ENCODE measurements at places on chromosomes 5 and 9.

GRCh38 chr5:102663749-102664530 lies 91.2 kb upstream of the PAM start:
- DNase-seq: no peak

GRCh38 chr9:100228352-100228869 lies 124.3 kb downstream of the TEX10 start:
- DNase-seq: no peak

GRCh38 chr9:87713988-87714330 lies 12.0 kb upstream of the CTSL start:
- DNase-seq: no peak

DNA sequence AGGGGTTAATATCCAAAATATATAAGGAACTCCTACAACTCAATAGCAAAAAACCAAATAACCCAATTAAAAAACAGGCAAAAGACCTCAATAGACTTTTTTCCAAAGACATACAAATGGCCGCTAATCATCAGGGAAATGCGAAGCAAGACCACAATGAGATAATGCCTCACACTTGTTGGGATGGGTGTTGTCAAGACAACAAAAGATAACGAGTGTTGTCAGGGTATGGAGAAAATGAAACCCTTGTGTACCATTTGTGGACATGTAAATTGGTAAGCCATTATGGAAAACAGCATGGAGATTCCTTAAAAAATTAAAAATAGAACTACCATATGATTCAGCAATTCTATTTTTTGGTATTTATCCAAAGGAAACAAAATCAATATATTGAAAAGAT lies 620.2 kb downstream of the ACTL7B start:
- no peak for DNase-seq

GRCh38 chr5:56183506-56183905 lies 49.6 kb downstream of the ANKRD55 start:
- DNase-seq: no peak

DNA sequence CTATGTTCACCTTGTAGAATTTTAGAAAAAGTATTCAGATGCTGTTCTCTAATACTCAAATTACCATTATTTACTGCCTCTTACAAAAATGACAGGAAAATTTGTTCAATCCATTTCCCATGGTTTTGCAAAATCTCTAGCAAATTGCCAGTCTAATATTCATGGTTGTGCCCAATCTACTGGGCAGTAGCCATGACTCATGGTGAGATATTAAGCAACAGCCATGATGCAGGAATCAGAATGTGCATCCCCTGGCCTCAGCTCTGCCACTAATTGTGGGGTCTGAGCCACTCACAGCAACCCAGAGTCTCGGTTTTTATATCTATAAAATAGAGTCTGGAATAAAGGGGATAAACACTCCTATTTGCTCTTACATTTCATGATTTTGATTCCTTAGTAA lies 353.6 kb downstream of the DEPDC1B start:
- no peak for DNase-seq

DNA sequence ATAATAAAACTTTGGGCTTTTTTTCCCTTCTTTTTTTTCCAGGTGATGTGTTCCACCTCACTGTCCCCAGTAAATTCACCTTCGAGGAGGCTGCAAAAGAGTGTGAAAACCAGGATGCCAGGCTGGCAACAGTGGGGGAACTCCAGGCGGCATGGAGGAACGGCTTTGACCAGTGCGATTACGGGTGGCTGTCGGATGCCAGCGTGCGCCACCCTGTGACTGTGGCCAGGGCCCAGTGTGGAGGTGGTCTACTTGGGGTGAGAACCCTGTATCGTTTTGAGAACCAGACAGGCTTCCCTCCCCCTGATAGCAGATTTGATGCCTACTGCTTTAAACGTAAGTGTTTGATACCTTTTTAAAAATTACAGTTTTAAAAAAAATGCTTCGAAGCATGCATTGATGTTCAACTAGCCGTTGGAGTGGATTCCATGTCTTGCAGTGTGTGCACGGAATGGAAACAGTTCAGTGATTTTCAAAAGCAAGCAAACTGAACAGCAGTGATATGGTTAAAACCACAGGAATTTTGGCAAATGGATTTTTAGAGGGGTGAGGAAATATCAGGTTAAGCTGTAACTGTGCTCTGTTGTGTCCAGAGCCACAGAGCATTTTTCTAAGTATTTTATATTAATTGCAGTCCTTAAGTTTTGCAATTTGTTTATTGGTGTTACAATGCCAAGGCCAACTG lies 40.7 kb downstream of the VCAN start:
- DNase-seq: peak; percentile 80

DNA sequence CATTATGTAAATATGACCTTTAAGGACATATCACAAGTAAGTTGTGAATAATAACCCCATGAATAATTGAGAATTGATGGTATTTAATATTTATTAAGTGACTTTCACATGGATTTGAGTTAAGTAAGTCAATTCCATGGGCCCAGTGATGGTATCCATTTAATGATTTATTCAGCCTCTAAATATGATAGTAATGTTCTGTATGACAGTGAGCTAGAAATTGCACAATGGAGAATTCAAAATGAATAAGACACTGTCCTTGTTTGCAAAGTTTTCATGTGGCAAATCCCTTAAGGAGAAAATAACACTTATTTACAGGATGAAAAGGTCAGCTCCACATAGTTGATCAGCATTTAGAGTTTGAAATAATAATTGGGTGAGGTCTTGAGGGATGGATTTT lies 160.7 kb downstream of the PDE4D start:
- no peak for DNase-seq

- peak; percentile 93 for DNase-seq
These were observed 168.6 kb downstream of the MACROH2A1 start for GRCh38 chr5:135230251-135230925.

- no peak for DNase-seq
These were observed 43.7 kb upstream of the TRPC7 start for GRCh38 chr5:136409000-136409399.

GRCh38 chr9:120016231-120016630 lies 563.7 kb downstream of the CDK5RAP2 start:
- no peak for DNase-seq

- DNase-seq: no peak
These were observed 177.5 kb downstream of the GDNF start for GRCh38 chr5:37662362-37662761.

- DNase-seq: no peak
These were observed 47.6 kb downstream of the PRRC2B start for GRCh38 chr9:131441441-131441840.

GRCh38 chr5:78797936-78798672 lies 149.5 kb upstream of the LHFPL2 start:
- peak; percentile 67 for DNase-seq
